ENCODE measurements at places on chromosomes 7 and 10. TPM values are rescaled to one million over a fixed set of nuclear protein-coding genes. Genes with fewer than 3 reads are reported as not detected.

DNA sequence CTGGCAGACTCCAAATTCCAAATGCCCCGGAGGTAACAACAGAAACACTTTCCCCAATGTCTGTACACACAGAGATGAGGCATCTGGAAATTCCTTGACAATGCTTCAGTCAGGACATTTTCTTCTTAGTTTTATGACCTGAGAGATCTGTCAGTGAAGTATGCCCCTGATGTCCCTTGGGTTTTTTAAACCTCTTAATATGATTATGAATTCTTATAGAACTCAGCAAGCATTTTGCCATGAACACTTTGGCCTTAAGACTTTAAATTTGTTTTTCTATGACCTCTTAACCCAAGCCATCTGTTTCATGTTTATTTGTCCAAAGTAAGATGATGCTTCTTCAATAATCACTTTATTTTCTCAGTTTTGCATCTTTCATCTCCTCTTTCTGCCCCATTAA lies 1206.2 kb downstream of the GATA3 start:
- ATAC-seq, result no peak

Gene FBXL13
- 0.36 TPM for total RNA-seq

Gene OPTN
- total RNA-seq, result 29.6 TPM

Gene MRC1
- total RNA-seq, result 1.2 TPM

Gene ZNF487
- 2.9 TPM for total RNA-seq
